Uterus (tissue), 4 donors: ENCODE measurements at places on chromosomes 1 and 21. TPM values are rescaled to one million over a fixed set of nuclear protein-coding genes. Genes with fewer than 3 reads are reported as not detected.

MPL gene
- not detected for total RNA-seq

ELF3 gene
- 2.2 TPM for total RNA-seq

AMY1C gene
- not detected for total RNA-seq

GSTM1 gene
- not detected for total RNA-seq

TGFB2 gene
- 12.9 TPM for total RNA-seq

CCDC181 gene
- 1.0 TPM for total RNA-seq

UCHL5 gene
- 40.9 TPM for total RNA-seq

HAPLN2 gene
- 0.77 TPM for total RNA-seq

TMIGD3 gene
- total RNA-seq, result not detected
